ENCODE measurements at places on chromosomes 5 and 9.

DNA sequence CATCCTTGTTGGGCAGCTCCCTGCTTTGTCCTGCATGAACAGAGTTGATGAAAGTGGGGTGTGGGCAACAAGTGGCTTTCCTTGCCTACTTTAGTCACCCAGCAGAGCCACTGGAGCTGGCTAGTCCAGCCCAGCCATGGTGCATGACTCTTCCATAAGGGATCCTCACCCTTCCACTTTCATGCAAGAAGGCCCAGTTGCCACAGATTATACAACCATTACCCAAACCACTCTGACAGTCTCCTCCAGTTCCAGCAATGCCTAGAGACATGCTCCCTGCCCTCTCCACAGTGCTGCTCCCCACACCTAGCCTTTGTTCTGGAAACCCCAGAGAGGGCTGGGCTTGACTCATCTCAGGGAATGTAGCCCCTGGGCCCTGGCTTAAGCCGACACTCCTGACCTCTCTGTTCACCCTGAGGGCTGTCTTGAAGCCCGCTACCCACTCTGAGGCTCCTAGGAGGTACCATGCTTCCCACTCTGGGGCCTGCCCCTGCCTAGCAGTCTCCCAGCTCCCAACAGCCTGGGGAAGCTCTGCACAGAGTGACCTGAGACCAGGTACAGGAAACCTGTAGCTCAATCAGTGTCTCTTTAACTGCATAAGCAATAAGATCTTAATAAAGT lies 3.9 kb downstream of the SLC35A4 start:
- DNase-seq, result no peak

DNA sequence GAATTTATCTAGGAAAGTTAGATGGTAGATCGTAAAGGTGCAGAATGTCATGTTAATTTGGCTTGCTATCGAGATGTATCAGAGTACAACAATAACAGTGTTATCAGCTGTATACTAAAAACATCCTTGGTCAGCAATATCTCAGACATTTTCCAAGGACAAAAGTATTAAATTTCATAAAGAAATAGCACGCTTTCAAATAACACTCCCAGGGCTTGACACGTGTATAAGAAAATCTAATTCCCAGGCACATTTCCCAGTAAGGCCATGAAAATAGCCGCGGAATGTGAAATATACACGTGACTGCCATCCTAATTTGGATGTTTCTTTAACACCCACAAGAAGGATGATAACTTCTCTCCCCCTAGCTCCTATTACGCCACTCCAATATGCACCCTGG lies 17.7 kb upstream of the SYK start:
- no peak for DNase-seq

- DNase-seq, result peak; percentile 25
Observed at GRCh38 chr5:176693477-176693851, 46.2 kb downstream of the TSPAN17 start.

DNA sequence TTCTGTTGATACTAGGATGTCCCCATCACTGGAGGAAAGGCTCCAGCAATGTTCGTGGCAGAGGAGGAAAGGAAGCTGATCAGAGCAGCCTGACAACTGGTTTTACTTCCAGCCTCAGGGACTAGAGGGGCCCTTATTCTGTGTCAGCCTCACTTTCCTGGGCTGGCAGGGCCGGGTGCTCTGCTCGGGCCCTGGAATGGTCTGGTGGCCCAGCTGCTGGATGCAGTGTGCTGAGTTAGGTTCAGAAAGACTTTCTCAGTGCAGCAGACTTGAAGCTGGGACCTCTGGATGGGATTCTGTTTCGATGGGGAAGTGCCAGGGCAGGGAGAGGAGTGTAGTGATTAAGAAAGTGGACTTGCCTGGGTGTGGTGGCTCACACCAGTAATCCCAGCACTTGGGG lies 81.0 kb downstream of the MACROH2A1 start:
- DNase-seq, result no peak

DNA sequence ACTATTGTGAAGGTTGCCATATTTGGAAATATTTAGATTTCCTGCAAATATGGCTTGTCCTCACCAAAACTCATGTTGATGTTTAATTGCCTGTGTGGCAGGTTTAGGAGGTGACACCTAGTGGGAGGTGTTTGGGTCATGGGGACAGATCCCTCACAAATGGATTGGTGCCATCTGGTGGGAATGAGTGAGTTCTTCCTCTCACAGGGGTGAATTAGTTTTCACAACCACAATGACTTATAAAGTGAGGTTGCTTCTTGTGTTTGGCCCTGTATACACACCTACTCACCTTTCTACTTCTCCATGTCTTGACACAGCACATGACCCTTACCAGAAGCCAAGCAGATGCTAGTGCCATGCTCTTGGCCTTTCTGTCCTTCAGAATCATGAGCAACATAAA lies 41.1 kb downstream of the ISOC1 start:
- no peak for DNase-seq

DNA sequence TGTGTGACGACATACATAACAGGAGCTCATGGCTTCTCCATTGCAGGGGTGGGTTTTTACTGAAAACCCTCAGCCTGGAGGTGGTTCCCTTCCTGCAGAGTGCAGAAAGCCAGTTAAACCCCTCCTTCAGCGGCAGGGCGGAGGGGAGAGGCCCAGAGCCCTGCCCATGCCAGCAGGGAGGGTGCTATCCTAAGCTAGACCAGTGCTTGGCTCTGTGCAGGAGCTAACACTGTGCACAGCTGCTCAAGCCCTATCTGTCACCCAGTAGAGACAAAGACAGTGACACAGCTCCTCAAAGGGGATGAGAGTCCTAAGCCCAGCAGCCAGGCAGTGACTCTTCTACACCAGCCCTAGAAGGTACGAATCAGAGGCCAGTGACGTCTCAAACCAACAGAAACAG lies 70.0 kb upstream of the ZSWIM6 start:
- DNase-seq, result no peak

- no peak for DNase-seq
Observed at GRCh38 chr9:125654121-125654520, 52.9 kb downstream of the MAPKAP1 start.

DNA sequence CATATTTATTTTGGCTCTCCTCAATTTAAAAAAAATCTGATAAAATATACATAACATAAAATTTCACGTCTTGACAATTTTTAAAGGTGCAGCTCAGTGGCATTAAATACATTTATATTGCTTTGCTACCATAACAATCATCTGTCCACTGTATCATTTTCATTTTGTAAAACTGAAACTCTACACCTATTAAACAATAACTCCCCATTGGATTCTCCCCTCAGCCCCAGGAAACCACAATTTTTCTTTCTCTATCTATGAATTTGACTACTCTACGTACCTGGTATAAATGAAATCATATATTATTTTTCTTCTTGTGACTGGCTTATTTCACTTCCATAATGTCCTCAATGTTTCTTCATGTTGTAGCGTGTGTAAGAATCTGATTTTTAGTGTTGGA lies 563.5 kb downstream of the PRR16 start:
- DNase-seq, result no peak

GRCh38 chr9:92738661-92739081 lies 26.0 kb downstream of the BICD2 start:
- DNase-seq, result no peak

GRCh38 chr9:89996773-89997172 lies 392.0 kb downstream of the GADD45G start:
- no peak for DNase-seq

DNA sequence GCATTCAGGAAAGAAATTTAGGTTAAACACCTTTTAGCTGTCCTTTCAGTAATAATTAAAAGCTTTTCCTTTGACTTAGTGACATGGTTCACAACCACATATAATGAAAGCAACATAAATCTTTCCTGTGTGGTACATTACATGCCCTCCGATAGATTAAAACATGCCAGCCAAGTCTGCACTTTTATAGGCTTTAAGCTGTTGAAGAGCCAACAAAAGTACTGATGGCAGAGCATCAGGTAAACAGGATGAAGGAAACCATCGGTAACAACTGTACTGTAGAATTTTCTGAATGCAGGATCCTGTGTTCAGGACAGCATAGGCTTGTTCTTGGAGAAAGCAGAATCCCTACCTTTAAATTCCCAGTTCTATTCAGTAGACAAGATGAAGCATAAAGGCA lies 226.6 kb downstream of the MLLT3 start:
- DNase-seq, result no peak

- DNase-seq, result no peak
Observed at GRCh38 chr5:6950250-6950649, 237.0 kb downstream of the TENT4A start.

- no peak for DNase-seq
Observed at GRCh38 chr5:108747774-108748400, at the start of gene FER. TSS of gene FER (plus strand) at chr5:108747897. CDS start at chr5:108798183, 50,286 bp downstream.

GRCh38 chr9:87263291-87263690 lies 234.4 kb upstream of the DAPK1 start:
- no peak for DNase-seq

DNA sequence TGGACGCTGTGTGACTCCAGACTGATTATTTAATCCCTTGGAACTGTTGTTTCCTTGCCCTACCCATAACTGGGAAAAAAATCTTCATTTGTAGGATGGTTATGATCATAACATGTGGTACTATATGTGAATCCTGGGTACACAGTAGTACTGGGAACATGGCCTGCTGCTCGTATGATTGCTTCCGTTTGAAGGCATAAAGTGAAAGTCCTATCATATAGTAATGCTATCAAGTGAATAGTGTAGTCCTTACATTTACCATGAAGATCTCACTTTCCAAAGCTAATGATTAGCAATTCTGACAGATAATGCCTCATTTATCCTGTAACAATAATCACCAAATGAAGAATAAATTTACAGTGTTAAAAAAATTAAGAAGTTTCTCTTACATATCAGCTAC lies 53.2 kb downstream of the MEF2C start:
- no peak for DNase-seq

DNA sequence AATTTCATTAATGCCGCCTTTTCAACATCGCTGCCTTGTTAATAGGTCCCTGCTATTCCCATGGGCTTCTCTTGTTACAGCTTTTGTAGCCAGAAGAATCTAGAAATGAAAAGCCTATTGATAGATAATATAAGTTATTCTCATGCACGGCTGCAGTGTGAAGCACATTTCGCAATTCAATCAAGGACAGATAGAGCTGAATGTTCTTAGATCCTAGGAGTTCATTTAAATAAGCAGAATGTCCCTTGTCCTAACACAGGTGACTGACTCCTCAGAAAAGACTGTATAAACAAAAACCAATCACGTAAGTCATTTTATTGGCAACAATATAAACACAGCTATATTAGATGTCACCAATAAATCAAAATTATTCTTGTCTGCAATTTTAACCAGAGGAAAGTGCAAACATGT lies 9.4 kb downstream of the GLIS3 start:
- DNase-seq, result no peak

- DNase-seq, result no peak
Observed at GRCh38 chr5:138022912-138023311, 10.0 kb downstream of the FAM13B start.

GRCh38 chr5:109874108-109874507 lies 184.4 kb downstream of the MAN2A1 start:
- DNase-seq, result no peak

DNA sequence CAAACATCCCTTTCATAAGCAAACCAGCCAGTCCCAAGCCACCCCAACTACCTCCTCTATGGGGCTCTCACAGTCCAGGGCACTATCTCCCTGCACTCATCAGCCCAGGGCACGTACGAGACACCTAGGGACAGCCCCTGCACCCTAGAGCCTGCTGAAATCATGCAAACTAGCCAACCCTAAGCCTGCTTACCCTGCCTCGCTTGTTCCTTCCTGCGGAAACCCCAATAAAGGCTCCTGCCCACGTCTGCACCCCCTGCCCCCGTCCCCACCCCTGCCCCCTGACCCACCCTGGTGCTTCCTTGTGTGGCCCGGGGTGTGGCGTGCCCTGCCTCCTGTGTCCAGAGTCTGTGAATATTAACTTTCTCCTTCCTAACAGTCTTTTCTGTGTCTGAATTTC lies 135.9 kb downstream of the GADD45G start:
- no peak for DNase-seq

GRCh38 chr5:115487756-115488155 lies 56.8 kb downstream of the FEM1C start:
- no peak for DNase-seq

GRCh38 chr9:21873540-21874221 lies 71.2 kb downstream of the MTAP start:
- DNase-seq, result no peak

DNA sequence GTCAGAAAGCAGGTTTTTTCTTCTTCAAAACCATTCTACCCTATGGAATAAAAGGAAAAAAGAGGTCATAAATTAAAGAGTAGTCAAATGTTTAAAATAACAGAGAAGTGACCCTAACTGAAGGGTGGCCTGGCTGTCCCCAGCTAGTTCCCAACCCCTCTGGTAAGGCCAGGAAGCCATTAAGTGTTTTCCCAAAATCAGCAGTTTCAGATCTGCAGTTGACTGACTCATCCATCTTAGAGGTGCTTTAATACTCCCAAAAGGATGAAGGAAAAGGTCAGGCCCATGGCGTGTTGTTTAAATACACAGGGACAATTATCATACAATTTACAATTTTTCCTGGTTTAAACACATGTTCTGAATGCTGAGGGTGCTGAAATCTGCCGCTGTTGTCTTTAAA lies 47.9 kb upstream of the TBC1D9B start:
- DNase-seq, result no peak

GRCh38 chr5:83538786-83539462 lies 67.4 kb downstream of the VCAN start:
- no peak for DNase-seq

DNA sequence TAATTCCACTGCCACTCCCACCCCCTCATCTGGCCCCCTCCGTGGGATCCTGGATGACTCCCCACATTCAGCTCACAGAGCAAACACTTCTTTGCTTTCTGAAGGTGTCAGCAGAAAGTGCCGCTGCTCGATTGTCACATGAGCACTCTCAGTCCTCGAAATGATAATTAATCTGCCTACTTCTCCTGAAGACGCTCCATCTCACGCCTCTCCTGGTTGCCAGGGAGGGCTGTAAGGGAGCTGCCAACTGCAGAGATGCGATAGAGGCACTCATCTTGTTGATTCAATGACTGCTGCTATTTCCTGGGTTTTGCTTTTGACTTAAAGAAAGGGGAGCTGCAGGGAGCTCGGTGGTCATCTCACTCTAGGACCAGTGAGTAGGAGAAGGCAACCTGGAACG lies 206.5 kb downstream of the DAB2IP start:
- DNase-seq, result no peak

- DNase-seq, result no peak
Observed at GRCh38 chr9:73152953-73153352, 1.3 kb downstream of the ANXA1 start.

- no peak for DNase-seq
Observed at GRCh38 chr9:124623966-124624734, 117.0 kb upstream of the NR5A1 start.

DNA sequence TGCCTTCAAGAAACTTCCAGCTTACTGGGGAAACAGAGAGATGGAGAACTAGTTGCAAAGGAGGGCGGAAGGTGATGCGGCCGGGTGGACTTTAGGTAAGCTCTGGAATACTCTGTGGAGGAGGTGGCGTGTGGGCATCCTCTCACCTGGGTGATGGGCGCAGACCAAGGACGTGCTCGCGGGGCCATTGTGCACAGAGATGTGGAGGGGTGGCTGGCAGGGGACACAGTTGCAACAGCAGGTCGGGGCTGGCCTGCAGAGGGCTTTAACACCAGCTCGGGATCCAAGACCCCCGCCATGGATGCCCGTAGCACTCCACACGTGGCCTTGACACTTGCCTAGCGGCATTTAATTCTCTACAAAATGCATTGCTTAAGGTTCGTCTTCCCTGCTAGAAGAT lies 26.6 kb downstream of the IER5L start:
- no peak for DNase-seq
